ENCODE measurements at places on chromosomes 12 and 14.

DNA sequence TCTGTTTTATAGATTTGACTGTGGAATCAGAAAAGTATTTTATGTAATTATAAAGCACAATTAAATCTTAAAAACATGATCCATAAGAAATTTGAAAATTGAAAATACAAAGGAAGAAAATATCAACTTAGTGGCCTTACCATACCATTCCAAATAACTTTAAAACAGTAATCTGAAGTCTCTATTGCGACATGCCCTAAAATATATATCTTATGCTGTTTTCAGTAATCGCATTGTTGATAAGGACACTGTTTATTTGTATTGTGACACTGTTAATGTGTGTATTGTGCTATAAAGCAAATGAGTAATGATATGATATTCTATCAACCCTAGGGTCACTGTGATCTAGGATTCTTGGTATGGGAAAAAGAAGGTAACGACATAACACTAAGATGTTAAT lies 7.0 kb downstream of the KLHL28 start:
- DNase-seq = no peak

DNA sequence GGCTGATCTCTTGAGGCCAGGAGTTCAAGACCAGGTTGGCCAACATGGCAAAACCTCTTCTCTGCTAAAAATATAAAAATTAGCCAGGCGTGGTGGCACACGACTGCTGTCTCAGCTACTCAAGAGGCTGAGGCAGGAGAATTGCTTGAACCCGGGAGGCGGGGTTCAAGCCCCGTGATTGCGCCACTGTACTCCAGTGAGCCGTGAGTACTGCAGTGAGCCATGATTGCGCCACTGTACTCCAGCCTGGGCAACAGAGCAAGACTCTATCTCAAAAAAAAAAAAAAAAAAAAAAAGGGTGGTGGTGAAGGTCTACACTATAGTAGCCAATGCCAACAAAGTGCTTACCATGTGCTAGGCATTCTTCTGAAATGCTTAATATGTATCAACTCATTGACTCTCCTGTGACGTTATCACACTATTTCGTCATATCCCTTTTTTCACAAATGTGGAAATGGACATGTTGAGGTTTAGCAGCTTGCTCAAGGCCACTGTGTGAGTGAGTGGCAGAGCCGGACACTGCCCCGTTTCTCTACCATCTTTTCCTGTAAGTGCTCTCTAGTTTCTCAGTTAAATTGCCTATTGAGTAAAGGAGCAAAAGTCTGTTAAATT lies 59.6 kb downstream of the GNS start:
- DNase-seq = no peak

GRCh38 chr12:118356809-118357256 lies 15.9 kb downstream of the TAOK3 start:
- DNase-seq = no peak

GRCh38 chr12:6607751-6608591 lies 792 bp upstream of the CHD4 start:
- DNase-seq = no peak

DNA sequence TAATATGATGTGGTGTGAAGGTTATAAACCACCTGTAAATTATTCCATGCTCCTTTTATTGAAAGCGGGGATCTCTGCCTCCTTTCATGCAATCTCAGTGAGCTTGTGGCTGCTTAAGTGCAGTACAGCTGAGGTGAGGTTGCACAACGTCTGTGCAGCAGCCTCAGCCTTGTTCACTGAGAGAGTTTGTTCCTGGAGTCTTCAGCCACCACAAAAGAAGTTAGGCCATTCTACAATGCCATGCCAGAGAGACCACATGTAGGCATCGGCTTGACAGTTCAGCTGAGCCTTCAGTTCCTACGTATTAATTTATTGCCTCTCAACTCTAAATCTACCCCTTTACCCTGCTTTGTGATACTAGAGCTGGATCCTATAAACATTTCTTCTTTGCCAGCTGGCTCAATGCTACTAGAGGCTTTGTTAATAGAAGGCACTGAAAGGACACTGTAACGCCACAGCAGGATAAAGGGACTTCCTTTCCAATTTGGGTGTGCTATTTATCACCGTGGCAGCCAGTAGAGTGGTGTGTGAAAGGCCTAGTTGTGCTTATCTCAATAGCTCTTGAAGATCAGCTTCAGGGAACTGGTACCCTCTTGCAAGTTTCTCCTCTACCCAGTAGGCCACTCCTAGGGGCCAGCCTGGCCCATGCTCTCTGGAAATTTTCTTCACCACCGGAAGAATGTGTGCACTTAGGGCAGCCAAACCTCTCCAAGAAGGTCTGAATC lies 337.7 kb downstream of the IPO8 start:
- no peak for DNase-seq

GRCh38 chr12:121112496-121112895 lies 20.2 kb upstream of the P2RX7 start:
- no peak for DNase-seq

- DNase-seq = peak; percentile 94
Observed at GRCh38 chr12:100154474-100155247, 12.0 kb upstream of the BLTP3B start.

GRCh38 chr12:92414170-92415070 lies 268.8 kb upstream of the BTG1 start:
- DNase-seq = no peak

DNA sequence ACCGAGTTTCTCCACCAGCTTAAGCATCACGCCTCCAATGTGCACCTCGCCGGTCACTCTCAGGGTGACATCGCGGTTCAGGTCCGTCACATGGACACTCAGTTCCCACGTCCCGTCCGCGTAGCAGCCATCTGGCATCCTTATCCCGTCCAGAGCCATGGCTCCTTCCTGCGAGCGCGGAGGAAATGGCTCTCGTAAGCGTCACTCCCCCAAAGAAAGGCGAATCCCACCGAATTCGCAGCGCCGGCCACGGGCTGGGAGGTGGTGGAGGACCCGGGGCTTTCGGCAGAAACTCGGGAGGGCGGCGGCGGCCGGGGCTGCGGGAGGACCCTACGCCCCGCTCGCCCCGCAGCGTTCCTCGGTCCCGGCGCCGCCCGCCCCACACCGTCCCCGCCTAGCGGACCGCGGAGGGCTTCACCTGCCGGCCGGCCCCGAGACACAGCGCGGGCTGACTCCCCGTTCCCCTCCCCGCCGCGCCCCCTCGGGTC lies 396 bp downstream of the FERMT2 start:
- peak; percentile 63 for DNase-seq

DNA sequence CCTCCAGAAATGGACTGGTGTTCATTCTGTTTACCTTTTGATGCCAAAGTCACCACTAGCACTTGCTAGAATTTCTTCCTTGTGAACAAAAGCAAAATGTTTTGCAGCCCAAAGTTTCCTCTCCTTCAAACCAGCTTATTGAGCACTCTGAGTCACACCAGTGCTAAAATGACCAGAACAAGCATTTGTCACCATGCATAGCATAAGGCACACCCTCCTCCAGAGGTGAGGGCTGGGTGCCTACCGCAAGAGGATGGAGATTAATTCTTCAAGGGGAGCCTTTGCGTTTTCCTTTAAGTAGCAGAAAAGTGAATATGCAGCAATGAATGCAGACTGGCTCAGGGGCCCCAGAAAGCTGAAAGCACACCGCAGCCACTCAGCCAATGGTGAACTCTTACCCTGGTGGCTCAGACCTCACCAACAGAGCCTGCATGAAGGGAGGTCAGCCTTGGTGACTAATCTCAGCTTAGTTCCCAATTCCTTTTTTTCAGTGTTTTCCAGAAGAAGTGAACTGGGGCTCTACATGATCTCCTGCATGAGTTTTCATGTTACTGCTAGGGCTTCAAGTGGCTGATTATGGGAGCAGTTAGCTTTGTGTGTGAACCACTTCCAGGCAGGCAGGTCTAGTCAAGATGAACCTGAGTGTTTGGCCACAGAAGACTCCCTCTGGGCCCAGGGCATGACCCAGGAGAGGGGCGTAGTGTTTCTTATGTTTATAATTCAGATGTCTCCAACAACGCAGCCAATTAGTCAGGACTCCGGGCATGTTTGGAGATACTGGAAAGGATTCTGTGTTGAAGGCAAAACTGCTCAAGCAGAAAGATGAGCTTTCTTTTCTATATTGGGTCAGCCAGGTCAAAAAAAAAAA lies 96.3 kb downstream of the PAX9 start:
- DNase-seq = no peak

DNA sequence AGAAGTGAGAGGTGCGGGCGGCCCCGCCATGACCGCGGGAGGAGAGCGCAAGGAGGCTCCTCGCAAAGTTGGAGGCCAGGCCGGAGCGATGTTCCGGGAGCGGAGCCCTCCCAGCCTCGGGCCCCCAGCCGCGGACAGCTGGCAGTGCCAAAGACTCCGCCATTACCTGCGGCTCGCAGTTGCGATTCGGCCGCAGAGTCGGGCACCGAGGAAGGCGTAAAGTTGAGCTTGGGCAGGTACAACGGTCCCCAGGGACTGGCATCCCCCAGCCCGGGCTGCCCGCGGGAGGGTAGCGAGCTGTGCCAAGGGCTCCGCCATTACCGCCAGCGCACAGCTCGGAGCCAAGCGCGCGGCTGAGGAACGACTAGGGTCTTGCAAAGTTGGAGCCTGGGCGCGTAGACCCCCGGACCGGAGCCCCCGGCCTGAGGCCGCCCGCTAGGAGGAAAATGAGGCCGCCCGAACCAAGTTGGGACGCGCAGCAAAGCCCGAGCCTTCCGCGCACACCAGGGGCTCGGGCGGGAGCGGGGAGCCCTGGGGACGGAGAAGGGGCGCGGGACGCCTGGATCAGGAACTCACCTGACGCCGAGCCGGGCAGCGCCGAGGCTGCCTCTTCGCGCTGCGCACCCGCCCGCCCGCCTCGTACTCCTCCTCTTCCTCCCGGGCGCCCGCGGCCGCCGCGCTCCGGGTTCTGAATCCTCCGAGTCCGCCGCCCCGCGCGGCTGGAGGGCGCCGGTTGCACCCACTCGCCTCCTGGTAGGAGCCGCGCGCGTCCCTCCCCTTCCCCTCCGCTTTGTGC lies 677 bp downstream of the NOS1 start:
- DNase-seq = peak; percentile 50

GRCh38 chr12:104022786-104023185 lies 27.2 kb downstream of the GLT8D2 start:
- DNase-seq = no peak

- DNase-seq = no peak
Observed at GRCh38 chr12:70260646-70261045, 17.4 kb downstream of the CNOT2 start.

- no peak for DNase-seq
Observed at GRCh38 chr12:91017511-91018263, 12.9 kb upstream of the EPYC start.

DNA sequence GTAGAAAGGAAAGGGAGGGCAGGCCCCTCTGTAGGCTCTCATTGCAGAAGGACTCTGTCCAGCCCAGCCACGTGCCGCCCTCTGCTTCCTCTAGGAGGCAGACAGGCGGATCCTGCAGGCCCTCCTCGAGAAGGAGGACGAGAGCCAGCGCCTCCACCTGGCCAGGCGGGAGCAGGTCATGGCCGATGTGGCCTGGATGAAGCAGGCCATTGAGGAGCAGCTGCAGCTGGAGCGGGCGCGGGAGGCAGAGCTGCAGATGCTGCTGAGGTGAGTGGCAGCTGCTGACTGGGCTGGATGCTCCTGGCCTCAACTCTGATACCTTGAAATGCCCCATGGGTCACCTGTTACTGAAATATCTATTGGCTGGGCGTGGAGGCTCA lies 10.9 kb downstream of the TCHP start:
- DNase-seq = peak; percentile 93

- no peak for DNase-seq
Observed at GRCh38 chr12:42741091-42741490, 151.5 kb upstream of the PRICKLE1 start.

DNA sequence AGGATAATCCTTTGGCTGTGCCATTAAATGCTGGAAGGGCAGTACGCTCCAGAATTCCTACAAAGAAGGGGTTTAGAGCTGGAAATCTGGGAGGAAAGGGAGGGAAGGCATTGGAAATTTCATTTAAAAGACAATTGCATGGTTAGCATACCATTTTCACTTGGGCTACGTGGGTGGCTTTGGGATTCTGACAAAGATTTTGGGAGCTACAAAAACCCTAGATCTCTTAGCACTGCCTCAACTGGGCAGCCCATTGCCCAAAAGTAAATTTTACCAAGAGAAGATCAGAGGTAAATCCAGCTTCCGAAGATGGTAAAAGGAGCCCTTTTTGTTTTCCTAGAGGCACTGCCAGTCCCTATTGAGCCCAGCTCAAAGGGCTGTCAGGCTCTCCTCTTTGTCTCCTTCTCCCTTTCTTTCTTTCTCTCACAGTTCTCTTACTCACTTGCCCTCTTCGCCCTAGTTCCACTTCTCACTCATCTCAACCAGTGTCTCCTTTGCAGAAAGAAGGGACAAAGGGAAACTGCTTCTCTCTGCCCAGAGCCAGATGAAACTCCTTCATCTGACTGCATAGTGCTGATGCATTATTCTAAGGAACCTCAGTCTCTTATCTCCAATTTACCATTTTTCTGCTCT lies 125.4 kb upstream of the PLEKHA5 start:
- DNase-seq = peak; percentile 33

GRCh38 chr14:93103392-93104080 lies 12.2 kb downstream of the ITPK1 start:
- no peak for DNase-seq

DNA sequence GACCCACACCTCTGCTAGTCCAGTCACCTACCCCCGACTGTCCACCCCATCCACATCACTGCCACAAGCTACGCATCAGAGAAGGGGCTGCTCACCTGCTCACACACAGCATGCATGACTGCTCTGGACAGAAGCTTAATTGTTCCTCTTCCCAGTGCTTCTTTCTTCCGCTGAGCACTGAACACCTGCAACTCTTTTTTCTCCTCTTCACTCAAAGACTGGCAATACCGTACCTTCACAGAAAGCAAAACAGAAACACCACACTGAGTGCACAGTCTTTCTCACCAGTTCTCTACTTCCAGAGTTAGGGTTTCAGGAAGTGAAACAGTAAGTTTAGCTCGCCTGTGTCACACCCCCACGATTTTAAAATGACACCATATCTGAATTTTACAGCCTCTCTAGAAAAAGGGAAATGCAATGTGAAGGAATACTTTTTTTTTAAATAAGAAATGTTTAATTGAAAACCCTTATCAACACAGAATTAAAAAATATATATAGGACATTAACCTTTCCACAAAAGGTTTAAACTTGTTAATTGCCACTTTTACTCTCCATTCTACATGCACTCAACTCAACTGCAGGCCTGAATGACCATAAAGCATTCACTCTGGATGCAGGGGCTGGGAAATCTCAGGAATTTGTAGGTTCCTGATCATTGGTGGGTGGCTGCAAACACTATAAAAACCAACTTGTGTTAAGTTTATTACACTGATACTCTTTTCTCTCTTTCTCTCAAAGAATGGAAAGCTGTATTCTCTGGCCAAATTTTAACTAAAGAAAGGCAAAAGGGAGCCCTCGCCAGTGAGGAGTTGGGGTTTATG lies 120.0 kb downstream of the PRICKLE1 start:
- no peak for DNase-seq
